ENCODE measurements at places on chromosomes 13 and 19.

- no peak for DNase-seq
These were observed 168.6 kb downstream of the LACC1 start for GRCh38 chr13:44048326-44048725.

GRCh38 chr19:46000491-46001246 is 5.4 kb downstream of the CCDC61 start:
- peak; percentile 63 for DNase-seq

DNA sequence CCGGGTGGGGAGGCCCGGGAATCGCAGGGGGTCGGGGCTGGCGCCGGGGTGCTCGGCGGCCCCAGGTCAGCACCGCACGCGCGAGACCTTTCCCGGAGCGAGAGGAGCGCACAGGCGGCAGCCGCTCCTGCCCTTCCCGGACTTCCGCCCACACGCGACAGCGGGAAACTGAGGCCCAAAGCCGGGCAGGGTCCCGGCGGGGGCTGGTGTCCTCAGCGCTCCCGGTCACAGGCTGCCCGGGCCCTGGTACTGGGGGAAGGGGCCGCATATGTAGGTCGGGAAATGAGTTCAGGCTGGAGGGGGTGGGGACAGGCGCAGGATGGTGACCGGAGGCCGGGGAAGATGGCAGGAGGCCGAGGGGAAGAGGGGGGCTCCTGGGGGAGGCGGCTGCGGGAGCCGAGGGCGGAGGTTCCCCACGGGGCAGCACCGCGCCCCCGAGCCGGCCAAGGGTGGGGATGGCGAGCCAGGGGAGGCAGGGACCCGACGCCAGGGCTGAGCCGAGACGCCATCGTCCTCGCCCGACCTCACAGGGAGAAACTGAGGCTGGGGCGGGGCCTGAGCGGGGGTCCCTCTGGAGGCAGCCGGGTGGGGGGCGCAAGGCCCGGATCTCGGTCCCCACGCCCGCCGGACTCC is 662 bp downstream of the CBARP start:
- DNase-seq = no peak

- no peak for DNase-seq
These were observed 168.3 kb downstream of the PCDH20 start for GRCh38 chr13:61247149-61247936.

- DNase-seq = no peak
These were observed 1994.2 kb upstream of the PCDH20 start for GRCh38 chr13:63409791-63410351.

GRCh38 chr13:90448466-90449037 is 898.9 kb upstream of the MIR17HG start:
- DNase-seq = no peak

DNA sequence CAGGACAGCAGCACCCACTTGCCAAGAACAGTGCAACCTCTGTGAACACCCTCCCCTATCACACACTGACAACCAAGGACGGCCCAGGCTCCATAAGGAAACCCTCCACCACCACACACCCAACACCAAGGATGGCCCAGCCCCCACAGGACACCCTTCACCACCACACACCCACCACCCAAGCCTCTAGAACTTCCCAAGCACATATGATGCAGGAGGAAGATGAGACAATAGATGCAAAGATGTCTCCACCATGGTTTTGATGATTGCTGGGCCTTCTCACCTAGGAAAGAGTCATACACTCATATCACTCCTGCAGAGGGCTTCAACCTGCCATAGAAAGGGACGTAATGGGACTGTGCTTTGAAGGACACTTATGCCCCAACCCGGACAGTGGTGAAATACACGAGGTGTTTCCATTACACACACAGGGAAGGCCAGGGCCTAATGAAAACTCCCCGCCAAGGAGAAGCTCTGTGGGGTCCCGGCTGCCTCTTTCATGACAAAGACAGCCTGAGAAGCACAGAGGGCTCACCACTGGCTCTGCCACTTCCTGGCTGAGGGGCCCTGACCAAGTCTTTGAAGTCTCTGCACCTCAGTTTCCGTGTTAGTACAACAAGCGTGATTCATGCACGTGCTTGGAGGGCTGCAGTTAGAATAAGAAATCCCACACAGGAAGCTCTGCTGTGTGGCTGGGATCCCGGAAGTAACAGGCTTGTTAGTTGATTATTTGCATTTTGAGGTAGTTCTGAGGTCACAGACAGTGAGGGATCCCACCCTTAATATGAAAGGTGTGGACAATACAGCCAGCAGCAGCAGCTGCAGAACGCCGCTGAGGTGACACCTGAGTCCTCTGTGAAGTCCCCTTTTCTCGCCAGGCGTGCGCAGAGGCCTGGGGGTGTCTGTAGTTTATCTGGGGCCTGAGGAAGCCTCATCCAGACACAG is 61.9 kb upstream of the ATP12A start:
- peak; percentile 88 for DNase-seq

DNA sequence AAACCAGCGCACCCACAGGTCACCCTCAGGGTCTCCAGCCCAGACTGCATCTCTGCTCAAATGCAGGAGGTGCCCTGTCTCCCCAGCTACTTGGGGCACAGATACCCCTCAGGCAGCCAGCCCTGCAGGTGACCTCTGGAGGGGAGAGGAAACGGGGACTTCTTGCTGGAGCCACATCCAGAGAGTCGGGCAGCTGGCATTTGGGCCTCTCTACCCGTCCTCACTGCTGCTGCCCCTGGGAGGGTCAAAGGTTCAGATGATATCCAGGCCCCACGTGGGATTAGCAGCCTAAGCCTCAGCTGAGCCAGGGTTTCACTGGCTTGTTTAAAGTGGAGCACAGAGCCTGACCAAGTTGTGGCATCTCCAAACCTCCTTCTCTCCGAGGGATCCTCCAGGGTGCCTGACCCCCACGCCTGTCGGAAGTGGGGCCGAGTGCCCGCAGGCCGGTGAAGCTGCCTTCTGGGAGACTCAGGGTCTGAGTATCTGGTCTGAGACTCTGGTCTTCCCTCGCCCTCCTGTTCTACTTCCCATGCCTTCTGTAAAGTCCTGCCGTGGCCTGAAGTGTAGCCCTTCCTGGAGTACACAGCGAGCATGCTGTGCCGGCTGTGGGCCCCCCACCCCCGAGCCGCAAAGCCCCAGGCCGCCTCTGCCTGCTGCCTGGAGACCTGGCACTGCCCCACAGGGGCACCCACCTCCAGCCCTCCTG is 2.1 kb downstream of the RASA3 start:
- no peak for DNase-seq

GRCh38 chr19:16449330-16449961 is 22.3 kb downstream of the EPS15L1 start:
- peak; percentile 67 for DNase-seq

DNA sequence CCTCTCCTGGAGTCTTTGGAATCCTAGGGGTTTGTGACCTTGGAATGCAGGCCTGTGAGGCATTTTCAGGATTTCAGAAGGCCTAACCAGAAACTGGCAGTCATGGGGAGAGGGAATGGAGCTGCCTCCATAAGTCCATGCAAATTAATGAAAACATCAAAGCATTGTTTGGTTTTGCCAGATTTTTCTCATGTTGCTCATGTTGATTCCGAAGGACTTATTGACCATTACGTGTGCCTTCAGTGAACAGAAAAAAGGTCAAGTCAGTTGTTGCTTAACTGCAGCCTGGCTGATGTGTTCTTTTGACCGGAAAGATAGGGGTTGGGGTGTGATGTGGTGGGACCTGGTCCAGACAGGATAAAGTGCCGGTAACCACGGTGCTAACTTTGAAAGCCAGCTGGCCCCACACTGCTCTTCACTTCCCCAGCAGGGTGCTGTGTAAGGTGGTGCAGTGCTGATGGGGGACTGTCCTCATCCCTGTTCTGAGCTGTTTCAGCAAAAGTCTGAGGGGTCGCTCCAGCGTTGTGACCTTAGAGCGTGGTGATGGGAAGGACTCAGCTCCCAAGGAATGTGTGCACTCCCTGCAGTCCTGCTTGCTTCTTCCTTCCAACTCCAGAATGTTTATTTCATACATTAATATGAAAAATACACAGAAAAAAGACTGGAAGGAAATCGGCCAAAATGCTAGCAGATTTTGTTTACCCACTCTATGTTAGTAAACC is 3.5 kb downstream of the RNF113B start:
- no peak for DNase-seq

GRCh38 chr13:23730251-23730650 is 158.9 kb downstream of the MIPEP start:
- no peak for DNase-seq

- no peak for DNase-seq
These were observed 101.6 kb downstream of the ENOX1 start for GRCh38 chr13:43684963-43685725.

DNA sequence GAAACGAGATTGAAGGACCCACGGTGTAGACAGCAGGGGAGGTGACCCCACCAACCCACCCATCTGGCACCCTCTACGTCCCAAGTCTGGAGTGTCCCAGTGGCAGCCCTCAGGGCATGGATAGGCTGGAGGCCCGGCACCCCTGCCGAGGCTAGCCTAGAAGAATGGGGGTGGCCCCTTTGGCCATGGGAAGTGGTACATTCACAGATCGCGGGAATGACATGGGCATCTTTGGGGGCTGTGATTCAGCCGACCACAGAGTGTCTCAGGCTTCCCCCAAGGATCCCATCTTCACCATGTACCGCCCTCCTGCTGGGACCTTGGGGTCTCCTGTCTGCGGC is 11.3 kb upstream of the MKNK2 start:
- DNase-seq = no peak

GRCh38 chr13:60395971-60396782 is 843 bp upstream of the TDRD3 start:
- DNase-seq = peak; percentile 88

- no peak for DNase-seq
These were observed 24.0 kb downstream of the STARD13 start for GRCh38 chr13:33261387-33262061.

DNA sequence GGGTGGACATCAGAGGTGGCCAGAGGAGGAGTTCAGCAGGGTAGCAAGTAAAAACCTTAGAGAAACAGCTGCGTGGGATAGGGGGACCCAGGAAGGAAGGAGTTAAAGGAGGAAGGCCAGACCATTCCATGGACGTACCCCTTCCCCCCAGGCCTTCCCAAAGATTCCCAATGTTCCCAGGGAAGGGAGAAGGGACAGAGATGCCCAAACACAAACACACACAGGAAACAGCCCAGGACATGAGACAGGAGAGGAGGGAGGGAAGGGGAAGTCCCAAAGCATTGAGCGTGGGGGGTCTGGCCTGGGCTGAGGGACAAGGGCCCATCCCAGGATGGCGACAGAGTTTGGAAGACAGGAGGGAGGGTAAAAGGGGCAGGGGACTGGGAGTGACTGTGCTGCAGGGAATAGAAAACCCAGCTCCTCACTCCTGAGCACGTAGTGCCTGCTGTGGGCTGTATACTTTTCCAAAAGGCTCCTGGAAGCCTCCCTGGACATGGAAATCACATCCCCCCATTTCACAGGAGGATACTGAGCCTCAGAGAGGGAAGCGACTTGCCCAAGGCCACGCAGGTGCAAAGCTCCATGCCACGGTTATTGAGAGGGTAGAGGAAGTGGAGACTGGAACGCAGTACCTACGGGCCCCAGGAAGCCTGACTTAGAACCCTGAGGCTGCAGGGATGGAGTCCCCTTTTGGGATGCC is 1.1 kb downstream of the SYDE1 start:
- no peak for DNase-seq

GRCh38 chr19:55208880-55209692 is at the start of gene PTPRH:
Gene PTPRH, minus strand, starts transcription at chr19:55209501. Its CDS starts 68 bp downstream, at chr19:55209433.
- no peak for DNase-seq

Data from CD8-positive, alpha-beta memory T cell (primary cell).